Brain microvascular endothelial cell (primary cell): ENCODE measurements at places on chromosomes 7 and 10.
A peak's percentile ranks its signal among the peaks of the same experiment; 100 is the strongest.

DNA sequence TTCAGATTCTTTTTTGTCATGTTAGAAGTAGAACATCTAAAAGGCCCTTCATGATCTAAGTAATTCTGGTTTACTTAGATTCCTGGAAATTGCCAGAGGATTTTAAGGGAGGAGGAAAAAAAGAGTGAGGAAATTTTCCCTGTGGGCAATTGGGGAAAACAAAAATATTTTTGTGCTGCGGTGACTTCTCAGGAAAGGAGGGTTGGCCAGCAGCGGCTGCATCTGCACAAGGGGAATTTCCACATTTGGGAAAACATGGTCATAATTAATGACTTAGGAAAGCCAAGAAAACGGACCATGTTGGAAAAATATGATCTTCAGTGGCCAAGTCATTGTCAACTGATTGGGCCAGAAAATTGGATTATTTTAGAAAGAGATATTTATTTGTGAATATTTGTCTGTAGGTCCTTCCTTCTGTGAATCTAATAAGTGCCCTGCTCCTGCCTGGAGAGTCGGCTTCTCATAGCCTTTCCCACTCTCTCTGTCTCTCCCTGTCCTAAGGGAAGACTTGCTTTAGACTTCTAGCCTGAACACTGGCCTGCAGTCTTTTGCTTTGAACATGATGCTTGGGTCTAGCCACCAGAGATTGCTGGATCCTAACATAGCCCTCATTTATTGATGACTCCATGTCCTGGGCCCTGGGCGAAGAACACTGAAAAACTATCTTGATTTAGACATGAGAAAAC is 124.2 kb upstream of the MKLN1 start:
- no peak for DNase-seq

- no peak for DNase-seq
These were observed 130.8 kb downstream of the VIPR2 start for GRCh38 chr7:159013825-159014289.

GRCh38 chr10:119061926-119062325 is 18.7 kb downstream of the EIF3A start:
- no peak for DNase-seq

GRCh38 chr10:99391346-99391745 is 39.1 kb downstream of the GOT1 start:
- DNase-seq, result no peak

GRCh38 chr7:89607792-89608191 is 546.5 kb upstream of the STEAP1 start:
- DNase-seq, result no peak

- DNase-seq, result no peak
These were observed 91.6 kb downstream of the KMT2E start for GRCh38 chr7:105105579-105105978.

- no peak for DNase-seq
These were observed 22.5 kb downstream of the LRRC4 start for GRCh38 chr7:128008744-128009143.

GRCh38 chr7:28182071-28182471 is 1.5 kb upstream of the JAZF1 start:
- DNase-seq, result no peak

- no peak for DNase-seq
These were observed 568 bp downstream of the MGAM2 start for GRCh38 chr7:142112086-142112485.

DNA sequence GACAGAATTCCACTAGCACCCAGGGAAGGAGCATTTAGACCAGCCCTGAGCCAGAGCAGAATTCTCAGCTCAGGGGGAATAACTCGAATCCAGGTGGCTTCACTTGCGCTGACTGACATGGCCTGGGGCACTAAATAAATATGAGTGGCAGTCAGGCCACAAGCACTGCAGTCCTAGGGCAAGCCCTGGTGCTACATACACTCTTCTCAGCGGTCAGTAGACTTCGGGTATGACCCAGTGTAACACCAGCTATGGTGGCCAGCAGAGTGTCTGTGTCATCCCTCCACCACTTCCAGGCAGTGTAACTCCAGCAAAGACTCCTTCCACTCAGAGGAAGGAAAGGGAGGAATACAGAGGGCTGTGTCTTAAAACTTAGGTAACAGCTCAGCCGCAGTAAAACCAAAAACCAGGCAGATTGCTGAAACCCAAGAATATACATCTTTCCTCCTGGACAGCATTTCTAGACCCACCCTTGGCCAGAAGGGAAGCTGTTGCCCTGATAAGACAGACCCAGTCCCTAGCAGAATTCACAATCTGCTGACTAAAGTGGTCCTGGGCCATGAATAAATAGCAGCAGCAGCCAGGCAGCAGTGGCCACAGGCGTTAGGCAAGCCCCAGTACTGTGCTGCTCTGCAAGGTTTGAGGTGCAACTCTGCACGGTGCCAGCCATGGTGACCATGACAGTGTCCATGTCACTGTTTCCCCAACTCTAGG is 77.0 kb downstream of the SNX13 start:
- DNase-seq, result no peak

- no peak for DNase-seq
These were observed 164.7 kb upstream of the MEOX2 start for GRCh38 chr7:15851201-15851600.

- DNase-seq, result no peak
These were observed 42.2 kb downstream of the POLL start for GRCh38 chr10:101545898-101546297.

DNA sequence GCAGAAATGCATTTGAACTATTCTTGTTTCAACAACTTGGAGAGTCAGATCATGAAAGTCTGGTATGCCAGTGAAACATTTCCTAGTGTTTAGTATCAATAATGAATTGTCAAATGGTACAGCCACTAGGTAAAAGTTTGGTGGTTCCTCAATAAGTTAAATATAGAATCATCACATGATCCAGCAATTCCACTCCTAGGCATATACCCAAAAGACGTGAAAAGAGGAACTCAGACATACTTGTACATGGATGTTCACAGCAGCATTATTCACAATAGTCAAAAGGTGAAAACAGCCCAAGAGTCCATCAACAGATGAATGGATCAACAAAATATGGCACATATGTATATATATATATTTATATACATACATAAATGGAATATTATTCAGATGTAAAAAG is 67.0 kb upstream of the HPS1 start:
- DNase-seq, result no peak

GRCh38 chr7:54541669-54542625 is at the start of gene VSTM2A:
Gene VSTM2A (plus strand): TSS chr7:54542375. CDS start chr7:54542731, 356 bp downstream.
- no peak for DNase-seq

GRCh38 chr10:29681676-29682448 is 47.1 kb upstream of the SVIL start:
- DNase-seq, result no peak

DNA sequence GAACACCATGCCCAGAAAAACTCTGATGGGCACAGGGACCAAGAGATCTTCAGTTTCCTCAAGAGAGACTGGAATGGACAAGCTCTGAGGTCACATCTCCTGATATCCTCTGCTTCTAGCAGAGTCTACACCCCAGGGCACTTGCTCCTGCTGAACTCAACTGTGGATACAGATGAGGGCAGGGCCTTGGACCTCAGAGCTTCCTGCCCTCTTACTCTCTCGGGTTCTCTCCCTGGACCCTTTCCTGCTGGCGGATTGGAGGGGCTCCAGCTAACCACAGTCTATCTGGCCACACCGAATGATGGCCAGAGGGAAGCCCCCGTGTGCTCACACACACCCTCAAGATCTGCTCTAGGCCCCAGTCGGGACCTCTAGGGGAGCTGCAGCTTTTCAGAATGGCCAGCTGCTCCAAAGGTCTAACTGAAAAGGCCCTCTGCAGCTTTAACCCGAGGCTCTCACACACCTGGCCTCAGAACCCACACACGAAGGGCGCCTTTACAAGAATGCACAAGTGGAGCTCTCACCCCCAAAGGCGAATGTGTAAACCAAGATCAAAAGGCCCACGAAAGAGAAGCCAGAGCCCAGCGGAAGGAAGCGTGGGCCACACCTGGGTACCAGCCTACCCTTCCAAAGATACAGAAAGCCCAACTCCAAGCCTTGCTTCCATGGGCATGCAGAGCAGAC is 65.5 kb downstream of the FAM53B start:
- DNase-seq, result no peak

DNA sequence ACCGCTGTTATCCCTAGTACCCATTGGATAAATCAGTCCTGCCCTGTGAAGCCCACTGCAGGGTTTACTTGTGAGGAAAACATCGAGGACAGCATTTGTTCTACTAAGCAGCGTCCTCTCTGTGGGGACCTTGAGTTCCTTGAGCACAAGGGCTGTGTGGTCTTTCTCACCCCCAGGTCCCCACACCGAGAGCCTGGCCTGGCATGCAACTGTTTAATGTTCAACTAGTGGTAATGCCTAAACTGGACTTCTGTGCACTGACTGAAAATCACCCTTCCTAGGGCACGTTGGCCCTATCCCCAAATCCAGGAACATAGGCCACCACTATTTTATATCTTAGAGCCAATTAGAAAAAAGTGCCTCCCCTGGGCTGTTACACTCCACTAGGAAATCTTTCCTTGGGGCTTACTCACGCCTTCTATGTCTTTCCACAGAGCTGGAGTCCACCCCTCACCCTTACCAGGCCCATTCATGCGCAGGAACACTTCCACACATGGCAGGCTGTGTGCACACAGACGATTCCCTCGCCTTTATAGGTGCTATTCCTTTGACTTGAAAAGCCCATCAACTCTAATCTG is 1.7 kb upstream of the TMEM213 start:
- no peak for DNase-seq

DNA sequence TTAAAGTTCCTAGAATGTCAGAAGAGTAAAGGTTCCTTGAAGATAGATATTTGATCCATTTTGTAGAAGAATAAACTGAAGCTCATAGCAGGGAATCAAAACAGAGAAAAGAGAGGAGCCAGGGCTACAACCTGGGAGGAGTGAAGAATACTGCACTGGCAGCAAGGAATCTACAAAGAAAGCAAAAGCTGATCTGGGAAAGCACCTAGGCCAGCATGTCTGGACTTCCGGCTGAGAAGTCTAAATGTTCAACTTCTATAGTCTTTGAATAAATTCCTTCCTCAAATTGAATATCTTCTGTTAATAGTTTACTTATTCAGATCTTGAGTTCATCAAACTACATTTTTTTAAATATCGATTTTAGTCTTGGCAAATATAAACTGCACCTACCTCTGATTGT is 78.2 kb downstream of the VPS41 start:
- DNase-seq, result no peak

- no peak for DNase-seq
These were observed 251.4 kb upstream of the SEMA3C start for GRCh38 chr7:81170291-81170690.

GRCh38 chr10:69851306-69851705 is 49.6 kb downstream of the COL13A1 start:
- DNase-seq, result no peak

- no peak for DNase-seq
These were observed 6.6 kb downstream of the NPC1L1 start for GRCh38 chr7:44534501-44534900.

DNA sequence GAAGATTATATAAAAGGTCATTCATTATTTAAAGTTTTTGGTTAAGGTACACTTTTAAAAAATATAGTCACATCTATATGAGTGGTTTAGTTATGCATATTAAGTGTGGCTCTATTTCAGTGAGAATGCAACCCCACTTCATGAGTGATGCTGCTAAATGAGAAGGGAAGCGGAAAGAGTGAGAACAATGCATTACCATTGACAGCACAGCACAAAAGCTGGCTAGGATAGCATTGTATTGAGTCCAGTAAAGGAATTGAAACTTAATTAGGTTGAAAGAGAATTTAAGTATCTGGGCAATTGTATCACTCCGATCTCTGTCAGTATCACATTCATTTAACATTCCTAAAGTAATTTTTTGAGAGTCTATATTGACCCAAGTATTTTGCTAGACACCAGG is 13.2 kb downstream of the POM121L12 start:
- DNase-seq, result no peak

DNA sequence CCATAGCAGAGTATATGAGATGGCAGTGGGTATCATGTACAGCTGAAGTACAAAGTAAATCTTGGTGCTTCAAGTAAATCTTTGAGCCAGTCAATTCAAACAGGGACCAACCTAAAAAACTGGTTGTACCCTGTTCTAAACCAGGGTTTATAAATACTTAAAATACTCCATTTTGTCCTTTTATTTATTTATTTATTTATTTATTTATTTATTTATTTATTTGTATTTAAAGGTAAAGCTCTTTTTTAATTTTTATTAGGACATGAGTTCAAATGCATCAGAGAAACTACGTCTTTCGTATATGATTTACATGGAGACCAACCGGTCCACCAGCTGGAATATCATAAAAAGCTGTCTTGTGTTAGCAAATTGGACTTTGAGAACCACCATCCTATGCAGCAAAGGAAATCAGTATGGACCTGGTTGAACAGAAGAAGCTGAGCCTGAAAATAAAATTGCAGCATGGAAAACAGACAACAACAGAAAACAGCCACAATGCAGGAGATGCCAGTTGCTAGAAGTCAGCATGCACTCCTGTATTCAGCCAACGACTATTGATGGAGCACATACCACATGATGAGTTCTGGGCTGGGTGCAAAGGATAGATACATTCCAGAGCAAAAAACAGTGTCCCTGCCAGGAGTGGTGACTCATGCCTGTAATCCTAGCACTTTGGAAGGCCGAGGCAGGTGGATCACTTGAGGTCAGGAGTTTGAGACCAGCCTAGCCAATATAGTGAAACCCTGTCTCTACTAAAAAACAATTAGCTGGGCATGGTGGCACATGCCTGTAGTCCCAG is 60.0 kb downstream of the PLXNA4 start:
- DNase-seq, result peak; percentile 5

GRCh38 chr7:157952841-157953645 is 616.2 kb downstream of the DNAJB6 start:
- DNase-seq, result no peak

GRCh38 chr10:24721229-24722106 is 2.2 kb downstream of the ARHGAP21 start:
- DNase-seq, result no peak

GRCh38 chr10:61130366-61130765 is 186.4 kb upstream of the RHOBTB1 start:
- DNase-seq, result peak; percentile 18

DNA sequence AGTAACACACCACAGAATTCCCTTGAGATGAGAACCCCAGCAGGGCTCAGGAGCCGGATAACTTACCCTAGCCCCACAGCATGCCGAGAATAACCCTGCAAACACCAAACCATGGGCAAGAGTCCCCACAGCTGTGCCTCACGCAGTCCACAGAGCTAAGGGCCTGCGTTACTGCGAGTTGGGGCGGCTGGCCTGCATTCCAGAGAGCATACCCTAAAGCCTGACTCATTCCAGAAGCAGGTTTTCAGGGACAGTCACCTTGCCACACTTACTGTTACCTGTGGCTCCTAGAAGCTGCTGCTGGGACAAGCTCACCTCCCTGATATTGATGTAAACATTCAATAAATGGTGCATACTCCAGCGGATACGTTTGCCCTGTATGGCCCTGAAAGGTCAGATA is 18.6 kb downstream of the FGFR2 start:
- DNase-seq, result no peak

GRCh38 chr7:23074443-23075261 is 30.9 kb upstream of the KLHL7 start:
- DNase-seq, result no peak
